Left forelimb (tissue), 1 donor: ENCODE measurements at places on chromosomes 7 and 10.

GRCh38 chr10:10878963-10879362, 138.7 kb upstream of the CELF2 start:
- no peak for DNase-seq

DNA sequence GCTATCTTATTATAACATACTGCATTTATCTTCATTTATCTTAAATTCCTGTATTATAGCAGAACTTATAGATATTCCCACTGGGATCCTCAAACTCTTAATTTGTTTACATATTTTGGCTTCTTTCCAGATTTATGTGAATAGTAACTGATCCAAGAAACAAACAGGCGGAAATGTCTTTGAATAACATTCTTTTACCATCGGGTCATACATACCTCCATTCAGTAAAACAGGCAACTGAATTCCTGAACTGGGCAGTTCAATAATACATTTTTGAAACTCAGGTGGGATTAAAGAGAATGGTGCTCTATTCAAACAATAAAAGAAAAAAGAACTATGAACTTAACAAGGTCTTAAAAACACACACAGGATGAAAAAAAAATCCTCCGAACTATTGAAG, 337.4 kb downstream of the CRPPA start:
- no peak for DNase-seq

DNA sequence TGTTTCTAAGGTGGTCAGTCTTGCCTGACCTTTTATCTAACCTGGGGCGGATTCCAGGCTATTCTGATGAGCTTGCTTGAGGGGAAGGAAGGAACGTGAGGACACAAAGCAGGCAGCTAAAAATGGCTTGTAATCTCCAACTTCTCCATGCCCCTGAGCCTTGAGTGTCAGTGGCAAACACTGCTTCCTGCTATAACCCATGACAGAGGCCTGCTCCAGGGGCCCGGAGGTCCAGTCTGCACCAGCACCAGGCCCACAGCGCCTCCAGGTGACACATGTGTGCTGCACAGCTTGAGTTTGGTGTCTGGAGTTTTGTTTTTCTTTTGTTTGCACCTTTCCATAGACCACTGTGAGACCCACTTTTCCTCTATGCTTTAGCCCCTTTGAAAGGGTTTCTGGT, 207.9 kb downstream of the PAXIP1 start:
- no peak for DNase-seq

GRCh38 chr7:149261316-149261828, 624 bp upstream of the ZNF783 start:
- no peak for DNase-seq

GRCh38 chr10:102781090-102781920, 37.6 kb downstream of the WBP1L start:
- peak; percentile 68 for DNase-seq

DNA sequence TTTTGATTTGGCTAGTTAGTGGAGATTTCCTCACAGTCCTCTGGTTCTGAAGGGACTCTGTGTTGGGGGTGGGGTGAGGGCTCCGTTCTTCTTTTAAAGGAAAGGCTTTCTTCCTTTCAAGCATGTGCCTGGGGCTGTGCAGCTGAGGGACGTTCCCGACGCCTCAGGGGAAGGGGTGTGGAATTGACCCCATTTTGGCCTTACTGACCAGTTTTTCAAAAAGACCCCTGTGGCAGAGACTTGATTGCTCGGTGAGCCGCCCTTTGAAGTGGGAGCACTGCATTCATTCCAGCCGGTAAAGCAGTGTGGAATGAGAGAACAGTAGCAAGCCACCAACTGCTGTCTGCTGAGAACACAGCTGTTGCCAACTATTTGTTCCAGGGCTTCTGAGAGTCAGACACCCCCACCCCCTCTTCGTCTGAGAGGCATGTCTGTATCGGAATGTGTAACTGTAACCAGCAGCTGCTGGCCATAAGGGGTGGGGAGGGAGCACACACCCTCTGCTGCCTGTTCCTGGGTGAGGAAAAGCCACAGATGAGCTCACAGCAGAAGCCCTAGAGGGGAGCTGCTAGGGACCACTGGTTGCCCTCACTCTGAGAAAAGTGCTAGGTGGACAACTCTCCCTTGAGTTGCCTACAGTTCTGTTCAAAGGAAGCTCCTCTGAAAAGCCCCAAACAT, 33.2 kb downstream of the WBP1L start:
- DNase-seq: peak; percentile 88

GRCh38 chr7:15007507-15007906, 105.0 kb upstream of the DGKB start:
- DNase-seq: no peak

GRCh38 chr10:73862011-73862410, 12.3 kb downstream of the CAMK2G start:
- no peak for DNase-seq

DNA sequence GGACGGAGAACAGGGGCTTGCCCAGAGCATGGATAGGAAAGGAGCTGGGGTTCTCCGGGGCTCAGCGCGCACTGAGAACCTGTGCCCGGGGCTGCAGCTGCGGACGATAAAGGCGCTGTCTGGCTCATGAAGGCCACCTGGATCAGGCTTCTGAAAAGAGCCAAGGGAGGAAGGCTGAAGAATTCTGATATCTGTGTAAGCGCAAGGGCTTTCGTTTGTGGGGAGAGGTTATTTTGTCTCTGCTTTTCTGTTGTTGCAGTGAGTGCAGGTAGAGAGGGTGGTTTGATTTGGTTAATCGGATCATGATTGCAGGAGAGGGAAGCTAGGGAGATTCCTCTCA, 250.5 kb downstream of the NSUN6 start:
- no peak for DNase-seq
